ENCODE measurements at places on chromosomes 11 and 22.

GRCh38 chr22:39348909-39349505 lies 784 bp upstream of the SYNGR1 start:
- DNase-seq = no peak

GRCh38 chr11:32297611-32298011 lies 137.7 kb downstream of the WT1 start:
- DNase-seq = no peak

GRCh38 chr11:69131644-69132300 lies 24.0 kb upstream of the SMIM38 start:
- DNase-seq = no peak

DNA sequence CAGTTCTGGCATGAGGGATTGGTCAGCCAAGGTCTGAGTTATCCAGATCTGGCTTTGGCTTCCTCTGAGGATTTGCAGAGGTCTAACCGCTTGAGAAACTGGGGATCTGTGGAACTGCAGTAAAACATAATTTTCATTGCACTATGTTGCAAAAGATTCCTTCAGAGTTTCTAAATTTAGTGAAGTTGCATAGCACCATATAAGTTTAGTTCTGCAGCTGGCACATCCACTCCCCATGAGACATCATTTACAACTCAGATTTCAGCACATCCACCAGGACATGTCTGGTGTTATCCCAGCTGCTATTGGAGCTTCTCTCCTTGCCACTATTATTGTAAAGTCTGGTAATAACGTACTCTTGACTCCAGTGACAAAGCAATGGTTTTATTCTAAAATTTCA lies 181.5 kb downstream of the CWF19L2 start:
- DNase-seq = no peak

- no peak for DNase-seq
Observed at GRCh38 chr11:67577951-67578350, 5.7 kb upstream of the GSTP1 start.

DNA sequence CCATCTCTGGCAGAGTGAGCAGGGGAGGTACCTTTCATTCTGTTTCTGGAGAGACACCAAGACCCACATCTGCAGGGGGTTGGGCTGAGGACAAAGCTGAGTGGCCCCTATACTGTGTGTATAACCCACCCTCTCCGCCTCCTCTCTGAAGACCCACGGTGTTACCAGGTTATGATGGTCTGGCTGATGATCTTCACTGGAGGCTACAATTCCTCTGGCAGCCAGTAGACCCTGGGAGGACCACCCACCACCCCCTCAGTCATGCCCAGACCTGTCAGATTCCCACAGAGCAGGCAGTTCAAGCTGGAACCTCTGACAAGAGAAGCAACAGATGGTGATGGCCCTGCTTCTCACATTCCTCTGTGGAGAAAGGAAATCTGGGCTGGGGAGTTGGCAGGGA lies 11.4 kb upstream of the KCNJ1 start:
- DNase-seq = no peak

DNA sequence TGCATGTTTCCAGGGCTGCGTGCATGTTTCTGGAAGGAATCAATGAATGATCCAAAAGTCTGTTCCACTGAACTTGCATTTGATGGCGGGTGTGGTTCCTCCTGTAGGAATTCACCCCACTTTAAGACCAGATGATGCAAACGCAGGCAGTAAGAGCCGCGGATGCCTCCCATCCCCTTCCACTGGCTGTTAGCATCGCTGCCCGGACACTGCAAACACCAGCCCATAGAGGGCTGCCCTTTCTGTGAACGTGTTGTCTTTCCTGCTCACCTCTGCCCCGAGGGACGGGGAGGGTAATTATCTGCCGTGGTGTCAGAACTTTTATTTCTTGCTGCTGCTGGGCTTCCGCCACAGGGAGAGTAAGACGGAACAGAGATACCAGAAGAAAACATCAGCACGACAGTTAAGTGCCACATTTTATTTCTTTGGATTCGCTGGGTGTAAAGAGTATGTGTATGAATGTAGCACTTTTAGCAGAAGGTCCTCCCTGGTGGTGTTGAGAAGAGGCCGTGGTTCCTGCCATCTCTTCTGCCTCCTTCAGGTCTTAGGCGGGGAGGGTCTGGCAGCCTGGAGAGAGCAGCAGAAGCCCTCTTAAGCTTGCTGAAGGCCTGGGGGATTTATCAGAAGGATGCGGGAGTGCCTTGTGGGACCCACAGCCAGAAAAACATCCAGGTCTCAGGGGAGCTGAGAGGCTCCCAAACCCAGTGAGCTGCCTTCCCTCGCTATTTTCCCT lies 53.2 kb upstream of the NECTIN1 start:
- no peak for DNase-seq

- DNase-seq = no peak
Observed at GRCh38 chr11:3202759-3203158, 15.9 kb downstream of the MRGPRG start.

DNA sequence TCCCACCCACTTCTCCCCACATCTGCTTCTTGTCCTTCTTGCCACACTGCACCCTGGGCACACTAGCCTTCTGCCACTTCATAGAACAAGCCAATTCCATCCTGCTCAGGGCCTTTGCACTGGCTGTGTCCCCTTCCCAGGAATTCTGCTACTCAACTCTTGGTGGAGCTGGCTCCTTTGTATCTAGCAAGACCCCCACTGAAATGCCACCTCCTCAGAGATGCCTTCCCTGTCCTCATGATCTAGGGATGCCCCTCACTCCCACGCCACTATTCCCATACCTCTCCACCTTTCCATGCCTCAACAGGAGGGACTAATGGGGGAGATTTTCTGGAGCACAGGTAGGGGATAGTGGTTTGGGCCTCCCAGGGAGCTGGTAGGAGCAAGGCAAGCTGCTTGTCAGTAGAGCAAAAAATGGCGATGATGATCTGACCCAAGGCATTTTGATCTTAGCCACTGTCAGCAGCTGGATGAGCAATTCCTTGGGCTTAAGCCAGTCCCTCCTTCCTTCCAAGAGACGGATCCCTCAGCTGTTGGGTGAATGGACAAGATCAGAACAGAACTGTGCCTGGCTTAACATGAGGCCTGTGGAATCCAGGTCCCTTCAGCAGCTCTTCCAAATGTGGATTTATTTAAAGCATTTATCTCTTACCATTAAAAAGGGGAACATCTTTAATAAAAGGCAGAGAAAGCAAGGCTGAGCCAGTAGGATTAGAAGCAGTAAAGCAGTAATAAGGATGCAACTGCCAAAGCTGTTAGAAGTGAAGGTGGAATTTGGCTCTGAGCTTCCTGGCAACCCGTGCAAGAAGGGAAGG lies 4.0 kb upstream of the PRDM11 start:
- no peak for DNase-seq

- no peak for DNase-seq
Observed at GRCh38 chr11:69111624-69112542, 43.9 kb upstream of the SMIM38 start.

Measured in activated naive CD4-positive, alpha-beta T cell (primary cell).